ENCODE measurements at places on chromosomes 4 and X.

DNA sequence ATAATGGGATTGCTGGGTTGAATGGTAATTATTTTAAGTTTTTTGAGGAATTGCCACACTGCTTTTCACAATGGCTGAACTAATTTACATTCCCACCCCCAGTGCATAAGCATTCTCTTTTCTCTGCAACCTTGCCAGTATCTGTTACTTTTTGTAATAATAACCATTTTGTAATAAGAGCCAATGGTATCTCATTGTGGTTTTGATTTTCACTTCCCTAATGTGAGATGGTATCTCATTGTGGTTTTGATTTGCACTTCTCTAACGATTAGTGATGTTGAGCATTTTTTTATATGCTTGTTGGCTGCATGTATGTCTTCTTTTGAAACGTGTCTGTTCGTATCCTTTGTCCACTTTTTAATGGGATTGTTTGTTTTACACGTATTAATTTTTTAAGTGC lies 213.1 kb upstream of the HDX start:
- H3K4me3 ChIP-seq, result no peak overlapping the region
- H3K36me3 ChIP-seq, result no peaks in the 10 kb centered on the region
- H3K27me3 ChIP-seq, result no peaks in the 10 kb centered on the region
- DNase-seq, result no peak
- H3K4me1 ChIP-seq, result no peaks in the 10 kb centered on the region

GRCh38 chr4:19382993-19383756 lies 868.5 kb upstream of the SLIT2 start:
- H3K27ac ChIP-seq, result no peak overlapping the region
- H3K4me1 ChIP-seq, result no peaks in the 10 kb centered on the region
- no peak overlapping the region for H3K4me3 ChIP-seq
- no peaks in the 10 kb centered on the region for H3K36me3 ChIP-seq
- no peak for DNase-seq

DNA sequence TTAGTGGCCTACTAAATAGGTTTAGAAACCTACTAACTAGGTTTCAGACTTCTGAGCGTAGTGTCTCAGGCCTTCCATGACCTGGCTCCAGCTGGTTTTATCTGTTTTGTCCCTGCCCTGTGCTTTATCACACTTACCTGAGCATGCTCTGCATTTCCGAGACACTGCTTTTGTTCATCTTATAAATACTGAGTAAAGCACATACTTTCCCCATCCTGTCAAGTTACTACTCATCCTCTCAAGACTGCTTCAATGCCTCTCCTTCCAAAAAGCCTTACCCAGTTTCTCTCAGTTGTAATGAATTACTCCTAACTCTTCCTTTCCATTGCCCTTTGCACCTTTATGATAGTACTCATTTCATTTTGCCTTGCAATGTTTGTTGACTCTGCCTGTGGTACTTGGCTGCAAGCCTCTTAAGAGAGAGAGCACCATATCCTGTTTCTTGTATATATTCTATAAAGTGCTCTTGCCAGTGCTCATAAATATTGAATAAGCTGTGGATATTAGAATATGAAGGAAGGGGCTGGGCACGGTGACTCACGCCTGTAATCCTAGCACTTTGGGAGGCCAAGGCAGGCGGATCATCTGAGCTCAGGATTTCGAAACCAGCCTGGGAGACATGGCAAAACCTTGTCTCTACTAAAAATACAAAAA lies 34.4 kb downstream of the SLAIN2 start:
- peaks cover 7% of the 10 kb centered on the region for H3K36me3 ChIP-seq
- no peaks in the 10 kb centered on the region for H3K27me3 ChIP-seq
- no peak overlapping the region for H3K4me3 ChIP-seq
- H3K4me1 ChIP-seq, result peaks cover 4% of the 10 kb centered on the region
- DNase-seq, result no peak
- H3K27ac ChIP-seq, result no peak overlapping the region

DNA sequence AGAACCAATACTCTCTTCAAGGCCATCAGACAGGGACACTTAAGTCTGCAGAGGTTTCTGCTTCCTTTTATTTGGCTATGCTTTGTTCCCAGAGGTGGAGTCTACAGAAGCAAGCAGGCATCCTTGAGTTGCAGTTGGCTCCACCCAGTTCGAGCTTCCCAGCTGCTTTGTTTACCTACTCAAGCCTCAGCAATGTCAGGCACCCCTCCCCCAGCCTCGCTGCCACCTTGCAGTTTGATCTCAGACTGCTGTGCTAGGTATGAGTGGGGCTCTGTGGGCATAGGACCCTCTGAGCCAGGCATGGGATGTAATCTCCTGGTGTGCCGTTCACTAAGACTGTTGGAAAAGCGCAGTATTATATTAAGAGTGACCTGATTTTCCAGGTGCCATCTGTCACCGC lies 12.6 kb upstream of the UGT2B15 start:
- H3K27ac ChIP-seq, result no peak overlapping the region
- no peak for DNase-seq
- no peak overlapping the region for H3K4me3 ChIP-seq
- H3K27me3 ChIP-seq, result peaks cover 9% of the 10 kb centered on the region
- H3K4me1 ChIP-seq, result no peaks in the 10 kb centered on the region
- no peaks in the 10 kb centered on the region for H3K36me3 ChIP-seq

- no peaks in the 10 kb centered on the region for H3K27me3 ChIP-seq
- H3K4me3 ChIP-seq, result no peak overlapping the region
- H3K27ac ChIP-seq, result no peak overlapping the region
- H3K4me1 ChIP-seq, result no peaks in the 10 kb centered on the region
Measured at GRCh38 chr4:188042191-188042590, 46.6 kb downstream of the ZFP42 start.

- H3K4me1 ChIP-seq, result no peaks in the 10 kb centered on the region
- H3K27ac ChIP-seq, result no peak overlapping the region
- H3K4me3 ChIP-seq, result no peak overlapping the region
Measured at GRCh38 chr4:187218705-187219245, 495.1 kb upstream of the FAT1 start.

GRCh38 chrX:106178826-106179225 lies 10.7 kb downstream of the PWWP3B start:
- no peak overlapping the region for H3K27ac ChIP-seq
- H3K4me1 ChIP-seq, result no peaks in the 10 kb centered on the region
- no peaks in the 10 kb centered on the region for H3K27me3 ChIP-seq
- DNase-seq, result no peak

DNA sequence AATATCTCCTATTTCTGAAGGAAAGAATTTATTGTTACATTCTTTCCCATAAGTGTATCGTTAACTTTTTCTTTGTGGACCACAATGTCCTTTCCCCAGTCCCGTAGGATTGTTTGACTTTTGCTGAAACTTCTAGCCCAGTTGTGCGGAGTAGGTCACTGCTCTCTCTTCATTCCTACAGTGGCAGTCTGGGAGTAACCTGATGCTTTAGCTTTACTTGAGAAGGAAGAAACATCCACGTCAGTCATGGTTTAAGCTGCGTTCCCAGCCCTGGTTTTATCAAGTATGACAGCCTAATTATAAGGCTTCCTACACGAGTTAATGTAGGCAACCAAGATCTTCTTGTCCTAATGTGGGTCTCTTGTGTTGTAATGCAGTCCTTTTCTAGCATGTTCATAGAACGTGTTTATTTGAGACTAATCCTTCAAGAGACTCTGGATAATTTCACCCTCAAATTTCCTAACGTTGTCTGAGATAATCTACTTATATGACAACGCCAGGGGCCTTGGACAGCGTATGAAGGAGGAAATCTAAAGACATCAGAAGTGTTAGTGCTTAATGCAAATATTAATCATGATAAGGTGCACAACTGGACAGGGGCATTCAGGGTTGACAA lies 40.8 kb upstream of the GRPR start:
- DNase-seq, result no peak
- peaks cover 7% of the 10 kb centered on the region for H3K27me3 ChIP-seq
- H3K4me1 ChIP-seq, result no peaks in the 10 kb centered on the region
- H3K4me3 ChIP-seq, result no peak overlapping the region
